ENCODE measurements at places on chromosomes 2 and 18.

GRCh38 chr2:200604571-200605255 lies 18.9 kb downstream of the AOX1 start:
- DNase-seq, result no peak

DNA sequence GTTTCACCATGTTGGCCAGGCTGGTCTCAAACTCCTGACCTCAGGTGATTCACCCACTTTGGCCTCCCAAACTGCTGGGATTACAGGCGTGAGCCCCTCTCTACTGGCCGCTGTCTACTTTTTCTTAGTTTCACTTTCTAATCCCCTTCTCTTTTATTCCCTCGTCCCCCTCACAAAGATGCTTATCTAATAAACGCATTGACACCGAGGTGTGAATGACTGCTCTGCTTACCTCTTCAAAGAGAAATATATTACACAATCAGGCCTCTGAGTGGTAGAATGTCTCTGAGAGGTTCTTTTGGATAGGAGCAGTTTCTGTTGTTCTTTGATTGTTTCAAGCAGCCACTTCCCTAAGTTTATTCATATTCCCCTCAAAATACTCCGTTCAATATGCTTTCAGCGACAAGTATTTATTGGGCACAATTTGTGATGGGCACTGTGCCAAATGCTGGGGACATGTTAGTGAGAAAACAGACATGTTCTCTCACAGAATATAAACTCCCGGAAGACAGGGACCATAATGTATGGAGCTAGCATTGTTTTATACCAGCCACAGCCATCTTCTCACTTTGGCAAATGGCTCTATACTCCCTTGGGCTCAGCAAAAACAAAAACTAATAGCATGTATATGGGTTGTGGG lies 34.7 kb upstream of the RAPH1 start:
- no peak for DNase-seq

DNA sequence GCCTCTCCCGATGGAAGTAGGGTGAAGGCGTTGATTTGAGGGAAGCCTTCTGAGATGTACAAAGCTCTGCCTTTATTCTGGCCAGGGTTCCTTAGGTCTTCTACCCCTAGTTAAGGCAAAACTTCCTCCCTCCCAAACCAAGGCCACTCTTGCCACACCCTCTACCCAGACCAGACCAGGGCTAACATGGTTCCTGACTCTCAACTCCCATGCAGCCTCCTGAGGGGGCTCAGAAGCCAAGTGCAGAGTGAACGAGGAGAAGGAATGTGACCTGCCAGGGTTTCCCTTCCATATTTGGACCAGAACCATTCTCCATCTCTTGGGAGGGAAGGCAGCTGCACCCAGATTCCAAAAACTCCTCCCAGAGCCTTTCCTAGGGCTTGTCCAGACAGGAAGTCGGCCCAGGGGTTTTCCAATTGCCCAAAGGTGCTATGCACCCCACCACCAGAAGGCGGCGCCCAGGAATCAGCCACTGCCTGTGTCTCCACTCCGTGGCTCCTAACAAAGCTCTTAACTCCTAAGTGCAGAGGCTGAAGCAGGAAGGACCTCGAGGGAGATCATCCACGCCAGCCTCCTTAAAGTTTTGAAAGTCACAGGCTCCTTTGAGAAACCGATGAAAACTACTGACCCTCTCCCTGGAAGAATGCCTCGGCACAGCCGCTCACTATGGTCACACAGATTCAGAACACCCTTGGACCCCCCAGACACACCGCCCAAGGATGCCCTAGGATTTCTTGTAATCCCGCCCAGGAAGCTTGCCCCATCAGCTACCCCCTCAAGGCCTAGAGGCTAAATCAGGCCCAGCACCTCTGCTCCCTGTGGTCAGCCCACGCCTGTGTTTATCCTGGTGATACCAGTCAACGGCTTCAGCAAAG lies 157.8 kb downstream of the SMAD2 start:
- peak; percentile 79 for DNase-seq

DNA sequence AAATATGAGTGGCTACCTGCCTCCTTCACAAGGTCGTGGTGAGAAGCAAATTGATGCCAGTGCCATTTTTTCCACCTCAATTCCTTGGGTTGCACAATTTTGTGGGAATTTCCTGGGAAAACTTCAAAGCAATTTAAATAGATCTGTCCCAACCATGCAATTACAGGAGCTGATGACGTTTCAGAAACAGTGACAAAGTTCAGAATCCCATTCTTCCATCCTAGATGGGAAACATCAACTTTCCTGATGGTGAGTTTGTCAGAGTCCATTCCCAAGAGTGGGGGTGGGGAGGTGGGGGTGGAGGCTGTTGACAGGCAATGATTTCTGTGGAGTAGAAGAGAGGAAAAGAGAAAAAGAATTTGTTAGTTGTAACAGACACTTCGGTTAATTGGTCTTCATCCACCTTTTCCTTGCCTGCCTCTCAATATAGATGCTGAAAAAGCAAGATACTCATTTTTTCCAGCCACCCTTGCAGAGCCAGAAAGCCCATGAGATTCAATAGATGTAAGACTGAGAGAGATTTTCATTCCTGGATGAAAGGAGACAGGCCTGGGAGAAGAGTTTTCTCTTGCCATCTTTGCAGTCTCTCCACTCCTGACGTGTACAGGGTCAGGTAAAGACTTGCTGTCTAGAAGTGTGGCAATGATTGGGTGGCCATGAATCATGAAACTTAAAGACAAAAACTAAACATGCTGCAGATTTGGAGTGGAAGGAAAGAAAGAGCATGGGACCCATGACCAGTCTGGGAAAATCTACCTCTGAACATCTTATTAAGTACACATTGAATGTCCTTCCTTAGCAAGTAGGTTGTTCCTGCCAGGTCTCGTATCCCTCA lies 47.3 kb downstream of the SOCS6 start:
- DNase-seq, result no peak

DNA sequence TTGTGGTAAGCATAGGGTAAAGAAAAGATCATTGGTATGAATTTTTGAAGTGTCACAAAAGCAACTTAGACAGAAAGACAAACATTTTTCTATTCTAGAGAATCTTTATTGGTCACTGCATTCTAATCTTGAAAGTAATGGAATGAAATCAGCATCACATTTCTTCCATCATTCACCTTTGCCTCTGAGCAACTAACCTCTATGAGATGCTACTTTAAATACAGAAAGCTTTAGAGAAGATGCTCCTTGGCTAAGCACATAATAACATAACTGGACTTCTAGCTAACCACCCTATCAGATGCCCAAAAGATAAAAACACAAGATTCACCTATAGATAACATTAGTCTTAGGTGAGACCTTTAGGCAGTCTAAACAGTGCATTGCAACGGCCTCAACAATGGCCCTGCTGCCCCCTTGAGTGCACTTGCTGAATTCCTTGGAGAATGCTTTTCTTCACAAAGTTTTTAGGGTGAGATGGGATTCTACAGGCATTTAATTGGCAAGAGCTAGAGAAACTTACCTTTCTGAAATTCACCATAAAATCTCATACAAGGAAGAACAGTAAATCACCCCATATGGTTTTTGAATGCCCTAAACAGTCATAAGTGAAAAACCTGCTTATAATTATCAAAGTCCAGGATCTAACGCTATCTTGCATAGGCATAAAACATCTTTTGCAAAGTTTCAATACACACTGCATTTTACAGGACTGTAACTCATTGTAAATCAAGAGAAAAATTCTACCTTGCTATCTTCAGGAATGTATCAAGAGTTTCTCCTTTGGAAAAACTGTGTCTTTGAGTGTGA lies 791.3 kb upstream of the CHAC2 start:
- no peak for DNase-seq

All from inflammatory macrophage (primary cell).